ENCODE measurements at places on chromosomes 13 and 19.

DNA sequence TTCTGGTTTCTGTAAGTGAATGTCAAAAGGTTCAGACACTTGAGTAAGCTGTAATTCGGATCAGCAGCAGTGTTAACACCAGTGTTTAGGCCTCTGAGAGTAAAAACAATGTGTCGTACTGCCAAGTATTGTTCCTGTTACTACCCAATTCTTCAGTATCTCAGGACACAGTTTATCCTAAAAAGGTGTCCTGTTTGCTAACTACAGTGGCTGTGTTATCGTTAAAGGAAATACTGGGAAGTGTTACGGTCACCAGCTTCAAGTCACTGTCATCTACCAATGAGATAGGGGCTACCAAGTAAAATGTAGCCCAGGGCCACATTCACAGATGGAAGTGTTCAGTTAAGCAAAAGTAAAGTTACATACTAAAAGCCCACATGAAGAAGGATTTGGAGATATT, 2.3 kb upstream of the UPF3A start:
- DNase-seq: no peak

DNA sequence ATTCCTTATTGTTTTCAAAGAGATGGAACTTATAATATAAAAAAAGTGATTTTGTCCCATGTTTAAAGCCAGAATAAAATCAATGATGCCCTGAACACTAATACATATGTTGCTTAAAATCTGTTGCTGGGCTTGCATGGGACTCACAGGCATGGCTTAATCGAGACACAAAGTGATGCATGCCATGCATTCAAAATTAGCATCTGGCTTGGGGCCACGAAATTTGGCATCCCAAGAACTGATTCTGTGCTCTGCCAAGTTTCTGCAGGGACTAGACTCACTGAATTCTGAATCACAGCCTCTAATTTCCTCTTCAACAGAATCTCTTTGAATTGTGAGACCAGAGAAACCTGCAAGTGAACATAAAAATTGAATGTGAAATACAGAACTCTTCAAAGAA, 109.2 kb downstream of the PCDH17 start:
- DNase-seq: no peak

DNA sequence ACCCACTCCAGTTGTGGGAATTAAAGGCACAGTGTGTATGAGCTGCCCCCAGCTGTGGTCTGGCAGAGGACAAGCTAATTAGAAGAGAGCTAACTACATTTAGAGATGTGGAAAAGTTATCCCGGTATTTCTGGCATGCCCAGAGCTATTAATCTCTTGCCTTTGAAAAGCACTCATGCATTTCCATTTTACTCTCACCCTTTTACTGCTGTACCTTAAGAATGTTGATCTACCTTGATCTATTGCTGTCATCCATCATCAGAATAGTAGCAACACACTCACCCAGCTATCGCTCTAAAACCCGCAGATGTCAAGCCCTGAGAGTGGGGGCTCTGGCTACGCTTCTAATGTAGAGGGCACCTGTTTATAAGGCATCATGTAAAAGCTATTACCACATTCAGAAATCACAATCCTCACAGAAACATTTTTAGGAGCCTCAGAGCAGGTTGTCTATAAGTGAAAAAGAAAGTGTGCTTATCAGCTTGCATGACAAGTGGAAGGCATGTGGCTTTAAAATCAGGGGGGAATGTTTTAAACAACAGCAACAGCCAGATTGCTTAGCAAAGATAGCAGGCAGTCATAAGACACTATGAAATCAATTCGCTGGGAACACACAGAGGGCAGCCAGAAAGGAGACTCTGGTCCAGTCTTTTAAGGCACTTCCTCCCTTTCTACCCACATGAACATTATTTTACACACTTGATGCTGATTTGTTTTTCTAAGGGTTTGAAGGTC, 224.2 kb upstream of the IRS2 start:
- DNase-seq: no peak

DNA sequence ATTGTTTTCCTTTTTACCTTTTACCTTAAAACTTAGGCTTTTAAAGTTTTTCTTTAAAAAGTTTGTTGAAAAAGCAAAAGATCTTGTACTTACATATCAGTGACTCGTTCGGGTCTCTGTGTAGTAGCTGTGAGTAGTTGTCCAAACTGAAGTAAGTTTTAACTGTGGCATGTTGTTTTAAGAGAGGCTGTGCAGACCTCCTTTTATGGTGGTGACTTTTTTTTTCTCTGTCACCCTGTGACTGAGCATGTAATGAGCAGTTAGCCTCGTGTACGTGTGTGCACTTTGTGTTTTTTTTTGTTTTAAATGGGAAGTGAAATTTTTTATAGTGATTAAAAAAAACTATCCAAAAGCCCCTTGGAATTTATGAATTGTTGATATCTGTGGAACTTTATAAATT, at the start of gene GPR183:
Gene GPR183 (minus strand): TSS at position 153 of the 400 bp plus-strand sequence. CDS start 11,254 bp downstream, outside the sequence.
- no peak for DNase-seq

- no peak for DNase-seq
These were observed 192.9 kb downstream of the KLF5 start for GRCh38 chr13:73251626-73252265.

DNA sequence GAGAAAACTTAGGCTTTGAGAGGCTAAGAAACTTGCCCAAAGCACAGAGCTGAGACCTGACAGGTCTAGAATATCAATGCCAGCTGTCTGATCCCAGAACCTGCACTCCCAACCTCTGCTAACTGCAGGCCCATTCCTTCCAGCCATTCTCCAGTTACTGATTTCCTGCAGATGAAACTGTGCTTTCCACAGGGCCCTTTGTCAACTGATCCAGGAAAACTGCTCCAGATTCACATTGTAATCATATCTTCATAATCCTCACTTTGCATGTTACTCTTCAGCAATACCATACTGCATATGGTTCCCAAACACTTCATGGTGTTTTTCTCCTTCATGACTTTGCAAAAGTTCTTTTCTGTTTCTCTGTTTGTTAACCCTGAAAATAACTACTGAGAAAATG, 100.6 kb downstream of the RAP2A start:
- DNase-seq: no peak

DNA sequence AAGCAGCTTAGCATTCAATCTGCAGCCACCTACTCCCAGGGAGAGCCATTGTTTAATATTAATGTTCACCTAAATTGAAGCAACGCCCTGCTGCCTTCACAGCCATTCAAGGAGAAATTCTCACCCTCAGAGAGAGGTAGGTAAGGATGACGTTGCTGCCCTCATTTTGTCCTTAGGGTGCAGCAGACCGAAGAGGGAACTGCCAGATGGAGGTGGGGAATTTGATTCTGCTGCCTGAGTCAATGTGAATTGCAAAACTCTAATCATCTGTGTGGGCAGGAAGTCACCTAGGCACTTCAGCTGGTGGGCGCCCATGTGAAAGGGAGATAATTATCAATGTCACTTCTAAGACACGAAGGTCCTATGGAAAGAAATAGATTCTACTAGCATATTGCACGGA, 503.4 kb downstream of the TBC1D4 start:
- no peak for DNase-seq

DNA sequence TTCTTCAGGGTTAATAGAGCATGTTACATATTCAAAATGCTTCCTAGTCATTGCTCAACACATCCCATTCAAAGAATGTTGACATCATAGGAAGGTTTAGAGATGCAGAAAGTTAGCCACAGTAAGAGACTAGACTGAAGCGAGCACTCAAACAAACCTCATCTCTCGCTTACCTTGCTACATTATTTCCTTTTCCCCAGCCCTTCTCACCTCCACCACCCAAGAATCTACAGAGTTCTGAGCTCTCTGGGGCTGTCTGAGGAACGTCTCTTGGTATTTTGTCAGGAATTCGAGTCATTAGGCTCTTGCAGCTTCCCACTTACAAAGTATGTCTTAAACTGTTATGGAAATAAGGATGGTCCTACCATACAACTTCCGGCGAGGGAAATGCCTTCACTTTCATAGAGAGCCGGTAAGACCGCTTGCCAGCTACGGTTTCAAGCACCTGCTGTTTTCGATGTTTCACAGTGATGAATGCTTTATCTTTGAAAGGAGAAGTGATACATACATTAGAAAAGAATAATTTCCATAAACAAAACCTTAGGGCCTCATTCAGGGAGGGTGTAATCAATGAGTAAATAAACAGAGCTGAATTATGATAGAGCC, 65.1 kb downstream of the FLT1 start:
- DNase-seq: no peak

- no peak for DNase-seq
These were observed 40.0 kb upstream of the FOXO1 start for GRCh38 chr13:40706439-40706838.

GRCh38 chr19:27828829-27829228, 1384.1 kb downstream of the UQCRFS1 start:
- no peak for DNase-seq

DNA sequence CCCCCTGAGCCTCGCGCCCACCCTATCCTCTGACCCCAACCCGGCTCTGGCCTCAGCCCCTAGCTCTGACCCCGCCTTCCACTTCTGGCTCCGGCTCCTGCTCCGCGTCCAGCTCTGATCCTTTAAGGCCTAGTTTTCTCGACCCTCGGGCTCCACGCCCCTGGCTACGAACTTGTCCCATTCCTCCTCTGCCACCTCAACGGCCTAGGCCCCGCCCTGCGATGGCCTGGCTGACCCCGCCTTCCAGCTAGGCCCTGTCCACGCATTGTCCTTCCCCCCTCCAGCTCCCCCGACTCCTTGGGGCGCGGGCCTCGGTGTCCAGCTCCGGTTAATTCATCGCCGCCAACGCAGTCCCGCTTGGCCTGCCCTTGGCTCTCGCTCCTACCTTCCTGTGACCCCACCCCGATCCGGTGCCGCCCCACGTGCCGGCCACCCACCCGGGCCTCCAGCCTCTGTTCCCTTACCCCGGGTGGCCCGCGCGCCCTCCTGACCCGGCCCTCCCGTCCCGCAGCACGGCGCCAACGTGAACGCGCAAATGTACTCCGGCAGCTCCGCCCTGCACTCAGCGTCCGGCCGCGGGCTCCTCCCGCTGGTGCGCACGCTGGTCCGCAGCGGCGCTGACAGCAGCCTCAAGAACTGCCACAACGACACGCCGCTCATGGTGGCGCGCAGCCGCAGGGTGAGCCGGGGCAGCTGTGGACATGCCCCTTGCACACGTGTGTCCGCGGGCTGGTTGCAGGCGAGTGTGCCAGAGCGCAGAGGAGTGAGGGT, 9.4 kb downstream of the BCL3 start:
- peak; percentile 74 for DNase-seq

DNA sequence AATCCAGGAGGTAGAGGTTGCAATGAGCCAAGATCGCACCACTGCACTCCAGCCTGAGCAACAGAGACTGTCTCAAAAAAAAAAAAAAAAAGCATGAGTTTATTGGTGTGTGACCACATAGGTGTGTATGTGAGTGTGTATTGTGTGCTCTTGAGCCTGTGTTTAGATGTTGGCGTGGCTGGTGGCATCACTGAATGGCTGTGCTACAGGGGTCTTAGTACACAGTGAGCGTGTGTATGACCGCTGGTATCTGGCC, 2.5 kb downstream of the SLC1A5 start:
- DNase-seq: no peak

GRCh38 chr13:75405976-75406703, 75.8 kb downstream of the TBC1D4 start:
- no peak for DNase-seq

GRCh38 chr19:10724573-10725071, 6.7 kb downstream of the DNM2 start:
- DNase-seq: no peak

- DNase-seq: no peak
These were observed 32.4 kb upstream of the OXGR1 start for GRCh38 chr13:97026531-97027161.

GRCh38 chr13:111402441-111402840, 82.0 kb downstream of the TEX29 start:
- no peak for DNase-seq

- DNase-seq: no peak
These were observed 85.7 kb downstream of the LACC1 start for GRCh38 chr13:43965459-43965845.

DNA sequence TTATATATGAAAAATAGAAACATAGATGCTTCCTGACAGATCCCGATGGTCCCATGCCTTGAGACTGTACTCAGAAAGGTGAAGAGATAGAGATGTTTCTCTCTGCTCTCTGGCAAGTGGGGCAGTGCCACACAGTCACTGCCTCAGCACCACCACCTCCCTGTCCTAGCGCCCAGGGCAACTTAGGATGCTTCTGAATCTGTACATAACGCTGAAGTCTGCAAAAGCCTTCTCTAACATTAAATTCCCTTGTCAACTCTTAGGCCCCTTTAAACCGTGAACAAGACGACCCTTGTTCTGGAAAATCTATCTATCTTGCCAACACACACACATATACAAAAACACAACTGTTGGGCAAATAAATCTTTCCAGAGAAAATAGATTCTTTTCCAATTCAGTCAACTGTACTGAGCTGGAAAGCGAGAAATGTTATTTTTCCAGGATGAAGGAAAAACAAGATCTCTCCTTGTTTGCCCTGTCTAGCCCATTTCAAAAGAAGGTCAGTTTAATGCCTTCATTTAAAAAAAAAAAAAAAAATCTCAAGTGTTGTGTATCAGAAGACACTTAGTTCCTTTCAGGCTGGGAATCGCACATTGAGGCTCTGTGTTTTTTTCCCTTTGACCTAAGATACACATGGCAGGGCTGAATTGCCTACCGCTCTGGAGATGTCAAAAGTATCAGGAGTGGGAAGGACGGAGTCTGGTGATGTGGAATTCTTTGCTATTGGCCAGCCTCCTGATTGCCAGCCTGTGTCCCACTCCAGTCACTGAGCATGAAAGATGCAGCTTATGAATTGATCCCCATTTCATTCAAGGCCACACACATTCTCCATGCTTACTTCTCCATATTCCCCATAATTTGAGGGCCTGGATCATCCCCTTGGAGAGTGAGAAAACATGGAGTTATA, 241.4 kb downstream of the LACC1 start:
- DNase-seq: no peak

GRCh38 chr19:49895566-49896297, 955 bp downstream of the IL4I1 start:
- DNase-seq: no peak

DNA sequence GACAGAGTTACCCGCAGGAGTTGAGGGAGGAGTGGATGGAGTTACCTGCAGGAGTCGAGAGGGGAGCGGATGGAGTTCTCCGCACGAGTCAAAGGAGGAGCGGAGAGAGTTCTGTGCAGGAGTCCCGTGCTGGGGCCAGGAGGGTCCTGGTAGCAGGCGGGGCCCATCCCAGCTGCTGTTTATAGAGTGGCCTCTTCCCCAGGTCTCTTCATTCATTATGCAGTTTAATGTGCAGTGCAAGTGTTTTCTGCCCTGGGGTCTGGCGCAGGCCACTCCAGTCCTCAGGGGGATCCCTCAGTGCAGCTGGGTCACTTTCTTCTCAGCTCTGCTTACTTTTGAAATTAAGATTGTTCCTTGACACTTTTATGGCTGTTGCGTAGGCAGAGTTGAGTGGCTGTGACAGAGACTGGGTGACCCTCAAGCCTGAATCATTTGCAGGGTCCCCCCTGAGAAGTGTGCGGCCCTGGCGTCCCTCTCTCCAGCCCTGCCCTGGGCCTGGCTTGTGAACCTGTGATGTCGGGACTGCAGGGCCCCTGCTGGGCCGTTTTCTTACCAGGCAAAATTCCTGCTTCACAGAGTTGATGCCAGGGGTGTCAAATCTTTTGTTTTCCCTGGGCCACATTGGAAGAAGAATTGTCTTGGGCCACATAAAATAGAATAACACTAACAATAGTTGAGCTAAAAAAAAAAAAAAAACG, 17.9 kb downstream of the TFDP1 start:
- no peak for DNase-seq

All from right kidney (tissue), 9 donors.